CD4-positive, alpha-beta T cell treated with Interleukin-17A for 4 hours (primary cell): ENCODE measurements at places on chromosomes 16 and 17.

DNA sequence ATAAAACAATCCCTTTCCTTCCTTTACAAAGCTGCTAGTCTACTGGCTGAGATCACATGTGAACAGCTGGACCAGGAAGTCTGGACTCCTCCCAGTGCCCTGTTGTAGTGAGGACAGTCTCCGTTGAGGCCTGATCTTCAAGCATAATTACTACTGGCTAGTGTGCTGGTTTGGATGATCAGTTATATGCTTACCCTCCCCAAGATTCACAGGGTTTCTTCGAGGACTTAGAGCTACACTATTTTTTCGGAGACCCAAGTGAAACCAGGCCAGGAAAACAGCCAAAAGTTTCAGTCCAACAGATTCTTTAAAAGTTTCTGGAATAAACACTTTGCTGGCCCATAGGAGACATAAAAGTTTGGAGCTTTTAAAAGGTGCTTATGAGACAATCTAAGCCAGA lies 194.9 kb upstream of the CDH11 start:
- no peak for DNase-seq

DNA sequence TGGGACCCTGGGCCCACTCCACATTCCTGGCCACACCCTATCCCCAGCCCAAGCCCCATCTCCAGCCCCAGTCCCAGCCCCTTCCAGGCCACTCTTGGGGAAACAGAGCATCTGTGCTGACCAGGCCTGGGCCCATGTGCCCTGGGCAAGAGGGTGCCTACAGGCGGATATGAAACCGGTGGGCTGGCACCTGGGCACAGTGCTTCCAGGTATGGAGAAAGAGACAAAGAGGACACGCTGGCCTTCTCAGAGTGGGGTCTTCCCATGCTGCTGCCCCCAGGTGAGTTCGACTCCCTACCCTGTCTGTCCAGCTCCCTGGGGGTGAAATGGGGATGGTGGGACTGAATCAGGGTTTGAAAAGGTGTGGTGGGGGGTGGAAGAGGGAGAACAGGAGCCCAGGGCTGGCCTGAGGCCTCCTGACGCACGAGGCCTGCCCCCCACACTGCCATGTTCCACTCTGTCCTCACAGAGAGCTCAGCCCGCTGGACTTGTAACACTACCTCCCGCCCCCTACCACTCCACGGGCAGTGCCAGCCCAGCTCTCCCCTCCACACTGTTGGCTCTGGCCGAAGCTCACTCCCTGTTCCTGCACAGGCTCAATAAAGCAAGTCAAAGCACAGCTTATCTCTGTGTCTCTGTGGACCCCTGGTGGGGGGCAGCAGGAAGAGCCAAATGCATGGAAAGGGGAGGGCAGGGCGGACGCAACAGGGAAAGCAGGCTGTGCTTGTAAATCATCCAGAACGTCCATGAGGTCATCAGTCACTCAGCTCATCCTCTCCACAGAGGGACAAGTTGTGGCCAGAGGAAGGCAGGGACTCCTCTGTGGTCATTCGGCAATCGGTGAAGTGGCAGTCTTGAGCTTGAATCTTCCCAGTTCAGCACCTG lies 71.1 kb upstream of the TMEM97 start:
- no peak for DNase-seq

- no peak for DNase-seq
Observed at GRCh38 chr17:51032850-51033249, 87.8 kb downstream of the SPAG9 start.

DNA sequence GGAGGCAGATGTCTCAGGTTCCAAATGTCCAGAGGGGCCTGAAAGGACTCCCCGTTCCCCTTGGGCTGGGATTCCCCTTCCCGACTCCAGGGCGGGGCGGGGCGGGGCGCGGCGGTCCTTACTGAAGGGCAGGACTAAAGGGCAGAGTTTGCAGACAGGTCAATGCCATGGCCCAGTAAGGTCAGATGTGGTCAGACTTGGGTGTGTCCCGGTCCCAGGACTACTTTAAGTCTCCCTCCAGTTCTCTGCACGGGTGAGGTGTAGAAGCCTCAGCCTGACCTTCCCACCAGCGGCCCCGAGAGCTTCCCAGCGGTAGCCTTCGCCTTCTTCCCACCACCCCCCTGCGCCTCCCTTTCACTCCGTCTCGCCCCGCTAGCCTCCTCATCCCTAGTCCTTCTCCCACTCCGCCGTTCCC lies 532 bp downstream of the KDM6B start:
- peak; percentile 59 for DNase-seq

GRCh38 chr17:2303204-2304188 lies at the start of the genes SMG6 and SRR:
SMG6 (minus strand) TSS chr17:2303785; CDS start chr17:2303720, 65 bp downstream.
SRR (plus strand) TSS chr17:2303950; CDS start chr17:2315561, 11,611 bp downstream.
- DNase-seq: peak; percentile 97

GRCh38 chr17:75561927-75562603 lies 25.5 kb upstream of the MYO15B start:
- DNase-seq: no peak

GRCh38 chr16:7381671-7382070 lies 49.0 kb downstream of the RBFOX1 start:
- no peak for DNase-seq

GRCh38 chr16:14133907-14134306 lies 62.8 kb downstream of the MRTFB start:
- DNase-seq: no peak

DNA sequence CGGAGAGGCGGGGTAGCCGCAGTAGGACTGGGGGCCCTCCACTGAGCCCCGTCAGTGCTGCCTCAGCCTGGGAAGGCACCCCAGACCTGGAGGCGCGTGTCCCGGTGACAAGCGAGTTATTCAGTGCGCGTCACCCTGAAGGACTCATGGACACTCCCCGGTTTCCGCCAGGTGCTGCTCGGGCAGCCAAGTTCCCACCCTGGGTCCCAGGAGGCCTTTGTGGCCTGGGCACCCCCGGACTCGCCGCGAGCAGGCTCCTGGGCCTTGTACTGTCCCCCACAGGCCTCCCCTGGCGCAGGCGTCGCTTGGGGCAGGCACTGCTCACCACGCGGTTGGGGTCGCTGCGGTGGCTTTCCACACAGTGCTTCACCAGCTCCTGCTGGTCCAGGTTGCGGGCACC lies 7.6 kb downstream of the RNF166 start:
- no peak for DNase-seq

DNA sequence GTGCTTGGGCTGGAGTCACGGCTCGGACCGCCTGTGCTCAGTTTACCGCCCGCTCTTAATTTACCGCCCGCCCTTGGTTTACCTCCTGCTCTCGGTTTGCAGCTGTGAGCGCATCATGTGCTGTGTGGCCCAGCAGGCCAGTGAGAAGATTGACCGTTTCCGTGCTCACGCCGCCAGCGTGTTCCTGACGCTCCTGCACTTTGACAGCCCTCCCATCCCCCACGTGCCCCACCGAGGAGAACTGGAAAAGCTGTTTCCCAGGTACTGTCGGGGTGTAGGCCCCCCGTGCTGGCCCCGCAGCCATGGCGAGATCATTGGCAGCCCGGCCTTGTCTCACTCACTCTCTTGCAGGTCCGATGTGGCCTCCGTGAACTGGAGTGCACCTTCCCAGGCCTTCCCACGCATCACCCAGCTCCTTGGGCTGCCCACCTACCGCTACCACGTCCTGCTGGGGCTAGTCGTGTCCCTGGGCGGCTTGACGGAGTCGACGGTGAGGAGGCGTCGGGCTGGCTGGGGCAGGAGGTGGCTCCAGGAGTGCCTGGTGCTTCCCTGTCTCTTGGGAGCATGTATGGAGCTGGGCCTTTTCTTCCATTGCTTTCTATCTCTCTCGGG lies 89.3 kb upstream of the ZNF750 start:
- DNase-seq: no peak

GRCh38 chr17:68249354-68249765 lies 1.5 kb downstream of the AMZ2 start:
- peak; percentile 18 for DNase-seq

DNA sequence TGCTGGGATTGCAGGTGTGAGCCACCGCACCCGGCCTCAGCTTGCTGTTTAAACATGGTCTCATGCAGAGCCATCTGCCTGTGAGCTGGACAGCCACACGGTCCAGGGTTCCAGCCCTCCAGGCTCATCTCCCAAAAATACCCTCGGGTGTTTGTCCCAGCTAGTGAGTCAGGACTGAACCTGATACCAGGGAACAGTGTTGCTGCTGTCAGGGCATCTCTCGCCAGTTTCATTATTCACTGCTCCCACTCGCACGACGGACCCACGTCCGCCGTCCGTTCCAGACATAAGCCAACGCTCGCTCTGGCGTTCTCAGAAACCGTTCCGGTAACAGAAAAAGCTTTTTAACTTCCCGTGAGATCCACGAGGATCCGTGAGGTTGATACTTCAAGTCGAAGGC lies 77.6 kb downstream of the NXN start:
- DNase-seq: no peak

GRCh38 chr17:63774969-63775265 lies 947 bp downstream of the DDX42 start:
- no peak for DNase-seq

GRCh38 chr17:50893183-50893993 lies 27.2 kb upstream of the TOB1 start:
- no peak for DNase-seq

- no peak for DNase-seq
Observed at GRCh38 chr16:53911513-53911912, 207.6 kb downstream of the FTO start.

- DNase-seq: no peak
Observed at GRCh38 chr16:194516-194915, 14.3 kb downstream of the HBQ1 start.

GRCh38 chr16:7688811-7689210 lies 356.2 kb downstream of the RBFOX1 start:
- DNase-seq: no peak

- no peak for DNase-seq
Observed at GRCh38 chr17:40791787-40792436, 7.8 kb downstream of the KRT28 start.

DNA sequence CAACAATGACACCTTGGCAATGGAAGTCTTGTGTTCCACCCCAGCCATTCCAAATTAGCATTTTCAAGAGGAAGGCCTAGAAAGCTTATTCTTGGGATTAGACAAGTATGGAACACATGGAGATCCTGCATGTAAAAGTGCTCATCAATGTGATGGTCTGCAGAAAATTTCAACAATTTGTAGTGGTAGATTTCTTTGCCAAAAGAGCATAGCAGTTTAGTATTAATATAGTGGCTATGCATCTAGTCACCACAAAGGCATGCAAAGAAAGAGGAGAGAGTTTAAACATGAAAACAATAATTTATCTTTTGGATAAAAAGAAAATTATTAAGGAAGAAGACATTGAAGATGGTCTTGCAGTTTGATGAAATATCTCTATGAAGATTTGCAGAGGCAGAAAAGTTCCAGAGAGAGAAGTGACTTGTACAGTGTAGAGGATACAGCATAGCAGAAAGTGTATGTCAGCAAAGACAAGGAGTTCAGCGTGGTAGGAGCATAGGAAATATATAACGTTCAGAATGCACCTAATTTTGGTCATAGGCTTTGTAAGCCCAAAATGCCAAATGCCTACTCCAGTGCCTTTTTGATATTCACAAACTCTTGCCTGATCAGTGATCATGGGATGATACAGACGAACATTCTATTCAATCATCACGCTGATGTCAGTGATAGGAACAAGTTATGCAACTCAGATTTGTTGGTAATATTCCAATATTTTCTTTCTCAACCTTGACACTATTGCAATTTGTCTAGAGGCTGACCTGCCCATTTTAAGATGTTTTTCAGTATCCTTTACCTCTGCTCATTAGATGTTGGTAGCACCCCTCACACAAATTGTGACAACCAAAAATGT lies 727.9 kb upstream of the SOX9 start:
- DNase-seq: no peak

- no peak for DNase-seq
Observed at GRCh38 chr16:9757687-9758086, 424.5 kb downstream of the GRIN2A start.

DNA sequence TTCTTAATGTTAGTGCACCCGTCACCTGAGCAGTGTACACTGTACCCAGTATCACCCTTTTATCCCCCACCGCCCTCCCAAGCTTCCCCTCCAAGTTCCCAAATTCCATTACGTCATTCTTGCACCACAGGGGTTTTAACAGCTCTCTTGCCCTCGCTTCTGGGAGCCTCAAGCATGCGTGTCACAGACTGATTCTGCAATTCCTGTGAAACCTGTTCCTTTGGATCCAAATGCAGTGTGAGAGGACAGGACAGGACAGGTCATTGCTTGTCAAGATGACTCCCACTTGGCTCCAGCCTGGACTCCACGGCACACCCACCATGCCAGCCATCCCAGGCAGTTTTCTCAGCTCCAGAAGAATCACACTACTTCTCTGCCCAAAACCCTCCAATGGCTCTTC lies 44.1 kb downstream of the CYB5D2 start:
- no peak for DNase-seq

DNA sequence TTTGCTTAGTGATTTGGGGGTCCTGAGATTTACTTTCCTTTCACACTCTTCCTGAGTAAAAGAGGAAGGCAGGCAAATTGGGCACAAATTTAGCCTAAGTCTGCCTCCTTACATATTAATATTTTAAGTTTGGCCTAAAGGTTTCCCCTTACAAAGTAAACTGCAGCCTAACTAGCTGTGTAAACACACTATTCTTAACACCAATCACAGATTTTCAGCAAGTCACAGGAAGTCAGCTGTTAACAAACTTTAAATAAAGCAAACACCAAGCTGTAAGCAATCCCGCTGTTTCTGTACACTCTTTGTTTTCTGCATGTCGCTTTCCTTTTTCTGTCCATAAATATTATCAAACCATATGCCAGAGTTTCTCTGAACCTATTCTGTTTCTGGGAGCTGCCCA lies 45.1 kb upstream of the ABCC11 start:
- no peak for DNase-seq

- no peak for DNase-seq
Observed at GRCh38 chr17:48559122-48559839, 14.4 kb upstream of the HOXB2 start.

DNA sequence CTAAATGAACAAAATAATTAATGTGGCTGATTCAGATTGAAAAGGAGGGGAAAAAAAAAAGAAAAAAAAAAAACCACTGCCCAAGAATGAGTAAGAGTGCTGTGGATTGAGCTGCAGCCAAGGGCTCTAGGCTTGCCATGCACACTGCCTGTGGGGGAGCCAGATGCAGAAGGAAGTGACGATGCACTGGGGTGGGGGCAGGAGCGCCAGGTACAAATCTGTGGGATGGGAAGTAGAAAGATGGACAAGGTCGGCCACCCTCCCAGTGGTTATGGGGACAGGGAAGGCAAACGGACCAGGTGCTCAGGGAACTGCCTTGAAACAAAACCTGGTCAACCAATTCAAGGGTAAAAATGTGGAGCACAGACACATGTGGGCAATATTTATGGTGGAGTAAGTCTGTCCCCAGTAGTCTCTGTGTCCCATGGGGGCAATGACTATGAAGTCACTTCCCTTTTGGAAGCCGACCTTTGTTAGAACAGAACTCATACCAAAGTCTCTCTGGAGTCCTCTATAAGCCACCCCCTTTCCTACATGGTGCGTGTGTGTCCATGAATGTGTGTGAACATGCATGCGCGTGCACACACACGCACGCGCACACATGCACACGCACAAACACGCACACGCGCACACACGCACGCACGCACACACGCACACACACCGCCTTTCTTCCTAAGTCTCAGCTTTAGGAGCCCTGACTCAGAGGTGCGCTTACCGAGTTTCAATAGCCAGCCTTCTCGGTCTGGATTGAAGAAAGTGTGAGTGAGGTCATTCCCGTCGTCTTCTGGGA lies 84.3 kb downstream of the CYTH1 start:
- DNase-seq: no peak
